Left ventricle myocardium superior (tissue), 1 donor: ENCODE measurements at places on chromosomes 4 and X.
A peak's percentile ranks its signal among the peaks of the same experiment; 100 is the strongest.

DNA sequence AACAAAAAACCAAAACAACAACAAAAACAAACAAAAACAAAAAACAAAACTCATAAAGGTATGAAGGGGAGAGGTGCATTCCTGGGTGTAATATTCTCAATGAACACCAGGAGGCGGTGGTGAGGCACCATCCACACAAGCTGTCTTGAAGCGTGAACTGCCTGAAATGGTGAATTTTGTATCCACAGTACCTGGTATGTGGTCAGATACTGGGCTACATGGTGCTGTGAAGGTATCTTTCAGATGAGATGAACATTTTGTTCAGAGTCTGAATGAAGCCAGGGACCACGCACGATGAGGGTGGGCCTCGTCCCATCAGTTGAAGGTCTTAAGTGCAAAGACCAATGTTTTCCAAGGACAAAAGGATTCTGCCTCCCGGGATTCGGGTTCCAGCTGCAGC is 58.5 kb downstream of the ASMT start:
- DNase-seq, result no peak

DNA sequence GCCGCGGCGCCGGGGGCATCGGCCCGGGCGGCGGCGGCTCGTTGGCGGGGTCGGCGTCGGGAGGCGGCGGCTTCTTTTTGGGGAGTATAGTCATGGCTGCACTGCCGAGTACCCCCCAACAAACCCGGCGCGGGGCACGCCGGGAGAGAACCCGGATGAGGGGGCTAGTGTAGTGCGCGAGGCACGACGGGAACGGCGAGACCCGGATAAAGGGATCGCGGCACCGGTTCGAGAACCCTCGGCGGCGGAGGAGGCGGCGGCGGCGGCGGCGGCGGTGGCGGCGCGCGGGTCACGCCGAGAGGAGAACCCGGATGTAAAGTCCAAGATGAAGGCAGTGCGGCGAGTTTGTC is at the start of gene OTUD5:
Gene OTUD5, minus strand, starts transcription at position 131 of the 350 bp plus-strand sequence. Its CDS starts 37 bp downstream, at position 94.
- DNase-seq, result peak; percentile 71

DNA sequence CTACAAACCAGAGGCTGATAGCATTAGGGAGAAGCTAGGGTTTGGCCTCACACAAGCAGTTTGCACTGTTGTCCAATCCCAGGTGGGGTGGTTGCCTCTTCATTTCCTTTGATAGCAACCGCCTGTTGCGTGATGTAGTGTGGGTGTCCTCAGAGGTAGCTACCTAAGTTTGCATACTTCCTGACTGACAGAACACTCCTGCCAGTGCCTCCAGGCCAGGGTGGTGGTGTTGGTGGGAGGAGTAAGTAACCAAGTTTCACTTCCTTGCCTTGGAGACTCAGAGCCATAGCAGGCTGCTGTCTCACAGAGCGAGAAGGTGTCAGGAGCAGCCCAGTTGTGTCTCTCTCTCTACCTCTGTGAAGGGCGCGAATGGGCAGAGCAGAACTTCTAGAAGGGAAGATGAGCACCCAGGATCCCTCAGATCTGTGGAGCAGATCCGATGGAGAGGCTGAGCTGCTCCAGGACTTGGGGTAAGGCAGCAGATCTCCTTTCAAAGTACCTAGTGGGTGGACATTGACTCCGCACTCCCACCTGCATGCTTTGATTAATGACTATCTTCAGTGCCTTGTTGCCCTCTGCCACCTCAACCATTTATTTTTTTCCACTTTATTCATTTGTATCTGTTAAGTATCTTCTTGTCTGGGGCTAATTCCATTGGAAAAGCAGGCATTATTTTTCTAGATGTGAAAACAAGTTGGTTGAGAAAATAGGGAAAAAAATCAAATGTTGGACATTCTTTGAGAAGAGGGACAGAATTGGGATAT is at the start of gene DAPP1:
Gene DAPP1, plus strand, starts transcription at position 283 of the 764 bp plus-strand sequence. Its CDS starts 87 bp downstream, at position 370.
- DNase-seq, result peak; percentile 26

DNA sequence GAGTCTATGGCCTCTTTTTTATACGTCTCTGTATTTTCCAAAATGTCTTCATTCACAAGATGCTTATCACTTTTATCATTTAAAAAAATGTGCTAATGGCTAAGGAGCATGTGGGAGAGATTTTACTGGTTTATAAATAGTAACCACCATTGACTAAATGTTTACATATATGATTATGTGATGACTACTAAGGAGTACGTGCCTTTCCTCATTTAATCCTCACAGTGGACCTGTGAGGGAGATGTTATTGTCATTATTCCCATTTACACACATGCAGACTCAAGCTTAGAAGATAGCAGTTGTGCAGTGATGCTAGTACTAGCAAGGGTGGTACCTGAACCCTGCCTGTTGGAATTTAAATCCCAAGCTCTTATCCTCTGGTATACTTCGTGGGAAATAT is 2.4 kb downstream of the SRD5A3 start:
- no peak for DNase-seq

DNA sequence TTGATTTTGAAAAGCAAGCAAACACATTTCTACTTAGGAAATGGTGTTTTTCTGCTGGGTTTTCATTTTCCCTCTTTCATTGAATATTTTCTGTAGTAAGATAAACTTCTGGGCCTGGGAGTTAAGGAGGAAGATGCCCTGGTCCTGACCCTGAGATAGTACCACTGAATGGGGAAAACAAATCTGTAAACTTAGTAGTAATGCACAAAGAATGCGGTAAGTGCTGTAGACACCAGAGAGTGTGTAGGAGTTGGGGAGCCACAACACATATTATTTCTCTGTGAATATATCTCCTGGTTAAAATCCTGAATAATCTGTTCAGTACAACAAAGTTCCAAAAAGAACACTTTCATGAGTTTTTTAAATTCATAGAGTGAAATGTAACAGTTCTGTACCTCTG is 178.3 kb downstream of the MAPK10 start:
- no peak for DNase-seq

DNA sequence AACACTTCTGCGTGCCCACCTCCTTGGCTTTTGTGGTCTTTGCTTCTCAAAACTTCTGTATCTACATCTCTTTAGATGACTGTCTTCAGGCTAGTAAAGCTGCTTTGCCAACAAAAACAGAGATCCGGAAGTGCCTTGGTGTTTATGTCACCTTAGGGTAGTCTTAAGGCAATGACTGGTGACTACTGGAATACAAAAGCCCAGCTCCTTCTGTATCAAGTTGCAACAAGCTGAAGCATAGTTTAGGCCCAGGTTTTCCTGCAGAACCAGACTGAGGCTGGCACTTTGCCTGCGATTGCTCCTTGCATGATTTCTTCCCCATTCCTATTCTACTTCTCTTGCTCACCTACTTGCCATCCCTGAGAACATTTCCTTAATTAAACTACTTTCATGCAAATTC is 333.8 kb downstream of the DMD start:
- DNase-seq, result no peak

- DNase-seq, result no peak
Observed at GRCh38 chrX:125709532-125709931, 389.9 kb downstream of the TEX13C start.

- DNase-seq, result no peak
Observed at GRCh38 chrX:39242187-39242586, 440.9 kb downstream of the MID1IP1 start.

DNA sequence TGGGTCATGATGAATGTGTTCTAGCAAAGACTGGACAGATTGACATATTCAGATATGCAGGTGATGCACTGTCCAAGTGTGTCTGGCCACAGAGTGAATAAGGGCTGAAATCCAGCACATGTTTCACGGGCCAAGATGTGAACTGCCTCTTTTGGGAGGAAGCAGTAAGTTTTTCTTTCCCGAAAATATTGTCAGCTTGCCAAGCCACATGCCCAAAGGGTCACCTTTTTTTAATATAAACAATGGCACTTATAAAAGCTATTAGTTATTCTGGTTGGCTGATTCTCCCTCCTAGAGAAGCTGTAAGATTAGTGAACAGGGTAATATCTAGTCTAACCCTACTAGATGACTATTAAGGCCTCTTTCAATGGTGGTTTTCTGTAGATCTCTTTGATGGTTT is 1.5 kb upstream of the EDNRA start:
- DNase-seq, result no peak

DNA sequence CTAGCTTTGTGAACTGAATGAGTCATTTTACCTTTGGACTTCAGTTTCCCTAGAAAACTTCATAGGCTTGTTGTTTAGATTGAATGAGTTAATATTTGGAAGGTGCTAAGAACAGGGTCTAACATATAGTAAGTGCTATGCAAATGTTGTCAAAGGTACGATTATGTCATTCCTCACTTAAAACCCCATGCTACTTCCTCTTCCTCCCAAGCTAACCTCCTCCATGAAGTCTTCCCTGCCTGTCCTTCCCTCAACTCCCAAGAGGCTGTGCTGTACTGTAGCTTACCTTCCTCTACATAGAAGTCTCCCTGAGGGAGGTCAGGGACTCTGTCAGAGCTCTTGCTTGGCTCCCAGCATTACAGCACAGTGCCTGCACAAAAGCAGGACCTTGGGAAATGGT is 103.4 kb upstream of the PJA1 start:
- DNase-seq, result no peak
